ENCODE measurements at places on chromosomes 2 and 18.

GRCh38 chr2:37827911-37828511 is 97.1 kb upstream of the RMDN2 start:
- DNase-seq: no peak

- DNase-seq: peak; percentile 40
These were observed 43.3 kb downstream of the PLB1 start for GRCh38 chr2:28539118-28539541.

DNA sequence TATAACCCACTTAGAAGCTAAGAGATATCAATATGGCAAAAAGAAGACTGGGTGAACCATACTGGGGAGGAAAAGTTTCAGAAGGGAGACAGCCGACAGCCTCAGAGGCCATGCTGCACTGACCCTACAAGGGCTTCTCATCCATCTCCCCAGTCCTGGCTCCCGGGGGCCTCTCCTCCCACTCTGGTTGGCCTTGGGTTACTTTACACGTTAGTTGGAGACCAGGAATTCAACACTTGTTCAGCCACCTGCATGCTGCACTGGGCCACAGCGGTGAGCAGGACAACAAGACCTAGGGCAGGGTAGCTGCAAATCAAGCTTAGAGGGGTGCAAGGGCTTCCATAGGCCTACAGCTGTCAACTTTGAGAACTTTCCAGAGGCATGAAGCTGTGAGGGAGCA is 28.6 kb upstream of the IL1R2 start:
- no peak for DNase-seq

GRCh38 chr18:62461591-62461990 is 61.2 kb upstream of the ZCCHC2 start:
- no peak for DNase-seq

DNA sequence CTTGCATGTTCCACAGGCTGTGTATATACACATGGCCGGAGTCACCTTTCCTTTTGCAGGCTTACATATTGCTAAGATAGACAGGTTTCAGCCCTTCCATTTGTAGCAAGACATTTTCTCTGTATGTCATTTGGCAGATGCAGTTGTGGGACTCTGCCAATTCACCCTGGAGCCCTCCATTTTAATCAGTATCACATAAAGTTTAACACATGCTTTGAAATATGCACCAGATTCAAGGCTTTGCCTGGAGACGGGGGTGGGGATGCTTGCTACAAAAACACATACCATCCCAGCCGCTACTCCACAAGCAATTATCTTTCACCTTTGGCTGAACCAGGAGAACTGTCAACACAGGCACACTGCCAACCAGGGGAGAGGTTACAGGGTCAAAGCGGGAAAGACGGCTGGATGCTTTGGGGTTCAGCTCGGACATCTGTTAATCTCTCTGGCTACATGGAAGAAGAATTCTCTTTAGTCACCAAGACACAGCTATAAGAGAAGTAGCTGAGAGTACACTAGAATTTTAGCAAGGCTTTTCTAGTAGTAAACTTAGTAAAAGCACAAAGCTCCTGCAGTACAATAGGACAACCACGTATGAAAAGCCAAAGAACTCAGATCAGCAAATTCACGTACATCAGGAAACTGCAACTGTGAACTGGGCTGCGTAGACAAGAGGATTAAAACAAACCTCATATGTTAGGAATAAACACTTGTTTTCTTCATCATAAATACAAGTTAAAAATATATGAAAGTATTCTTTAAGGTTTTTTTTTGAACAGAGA is 130.9 kb downstream of the EXOC6B start:
- no peak for DNase-seq

- peak; percentile 60 for DNase-seq
These were observed 133.4 kb downstream of the INSIG2 start for GRCh38 chr2:118221536-118222272.

DNA sequence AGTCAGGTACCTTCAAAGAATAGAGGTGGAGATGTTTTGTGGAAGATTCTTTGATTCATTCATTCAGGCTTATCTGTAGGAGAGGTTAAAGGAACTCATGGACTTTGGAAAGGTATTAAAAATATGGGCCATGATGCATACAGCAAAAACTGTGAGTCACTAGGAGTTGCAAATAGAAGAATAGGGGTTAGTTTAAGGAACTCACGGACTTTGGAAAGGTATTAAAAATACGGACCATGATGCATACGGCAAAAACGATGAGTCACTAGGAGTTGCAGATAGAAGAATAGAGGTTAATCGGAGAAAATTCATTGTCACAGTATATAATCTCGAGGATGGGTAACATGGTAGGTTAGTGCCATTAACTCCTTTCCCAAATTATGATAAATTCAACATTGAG is 41.2 kb downstream of the SLC9A2 start:
- DNase-seq: no peak

DNA sequence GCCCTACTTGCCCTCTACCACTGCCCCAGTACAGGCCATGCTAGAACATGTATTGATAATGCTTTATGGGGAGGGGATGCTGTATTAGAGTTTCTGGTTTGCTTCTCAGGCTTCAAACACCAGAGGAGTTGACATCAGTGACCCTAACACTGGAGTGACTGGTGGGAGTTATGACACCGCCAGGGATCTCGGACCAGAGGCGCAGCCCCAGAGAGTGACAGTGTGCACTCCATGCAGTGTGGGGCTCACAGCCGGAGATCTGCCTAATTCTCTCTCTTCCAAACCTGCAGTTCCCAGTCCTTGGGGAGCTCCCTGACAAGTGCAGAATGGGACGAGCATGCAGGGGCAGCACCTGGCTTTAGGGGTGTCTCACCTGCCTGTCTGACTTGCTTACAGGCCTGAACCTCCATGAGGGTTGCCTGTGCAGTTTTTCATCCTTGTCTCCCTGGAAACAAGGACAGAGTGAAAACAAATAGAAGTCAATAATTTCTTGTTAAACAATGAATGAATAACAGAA is 244.9 kb upstream of the MYT1L start:
- no peak for DNase-seq

- DNase-seq: no peak
These were observed 253.0 kb upstream of the NCKAP5 start for GRCh38 chr2:133821107-133821760.

DNA sequence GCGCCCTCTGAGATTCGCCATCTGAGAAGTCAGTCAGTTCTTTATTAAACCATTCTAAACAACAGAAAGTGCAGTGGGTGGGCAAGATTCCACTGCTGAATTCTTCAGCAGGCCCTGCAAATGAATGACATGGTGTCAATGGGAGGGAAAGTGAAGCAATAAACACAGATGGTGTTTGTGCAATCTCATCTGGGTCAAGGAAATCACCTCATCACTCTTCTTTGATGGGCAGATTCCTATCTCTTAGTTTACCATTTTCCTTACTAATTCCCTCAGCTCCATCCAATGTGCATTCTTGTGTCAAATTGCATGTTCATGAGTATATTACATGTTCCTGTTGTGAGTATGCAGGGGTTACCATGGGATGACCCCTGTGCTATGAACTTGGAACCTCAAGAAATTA is 100.7 kb upstream of the CYP1B1 start:
- no peak for DNase-seq

DNA sequence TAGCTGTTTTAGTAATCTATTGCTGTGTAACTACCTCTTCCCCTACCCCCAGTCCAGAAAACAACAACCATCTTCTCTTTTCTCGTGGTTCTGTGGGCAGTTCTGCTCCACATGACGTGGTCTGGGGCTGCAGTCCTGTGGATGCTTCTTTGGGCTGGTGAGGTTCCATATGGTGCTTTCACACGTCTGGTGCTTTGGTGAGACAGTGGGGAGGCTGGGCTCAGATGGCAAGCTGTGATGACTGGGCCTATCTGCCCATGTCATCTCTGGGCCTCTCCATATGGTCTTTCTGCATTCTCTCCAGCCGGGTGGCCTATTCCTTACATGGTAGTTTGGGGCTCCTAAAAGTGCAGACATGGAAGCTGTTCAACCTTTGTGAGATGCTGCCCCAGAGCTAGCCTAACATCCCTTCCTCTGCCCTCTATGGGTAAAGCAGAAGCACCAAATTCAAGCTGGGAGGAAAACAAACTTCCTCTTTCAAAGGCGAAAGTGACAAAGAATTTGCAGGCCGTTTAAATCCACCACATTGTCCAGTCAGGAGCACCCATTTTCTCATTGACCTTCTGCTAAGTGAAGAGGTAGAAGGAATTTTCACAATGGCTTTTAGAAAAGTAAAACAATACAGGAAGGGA is 68.3 kb upstream of the IL1R1 start:
- no peak for DNase-seq

DNA sequence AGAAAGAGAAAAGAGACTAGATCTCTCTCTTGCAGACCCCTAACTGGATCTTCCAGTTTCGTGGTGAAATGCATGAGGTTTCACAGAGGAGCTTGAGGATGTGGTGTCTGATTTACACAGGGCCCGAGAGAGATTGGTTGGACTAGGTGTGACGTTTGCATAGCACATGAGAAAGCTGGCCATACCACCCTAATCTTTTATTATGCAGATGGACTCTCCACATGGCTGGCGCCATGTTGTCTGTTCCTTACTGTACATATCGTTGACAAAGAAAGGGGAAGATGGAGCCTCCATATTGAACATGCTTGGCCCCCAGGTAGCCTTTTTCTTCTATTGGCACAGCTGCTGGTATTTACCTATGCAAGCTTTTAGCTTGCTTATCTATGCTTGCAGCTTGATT is 27.5 kb upstream of the PGAP1 start:
- no peak for DNase-seq

GRCh38 chr2:190615555-190616200 is 33.2 kb upstream of the NAB1 start:
- no peak for DNase-seq

- DNase-seq: no peak
These were observed 132.1 kb downstream of the COL6A3 start for GRCh38 chr2:237281836-237282306.

DNA sequence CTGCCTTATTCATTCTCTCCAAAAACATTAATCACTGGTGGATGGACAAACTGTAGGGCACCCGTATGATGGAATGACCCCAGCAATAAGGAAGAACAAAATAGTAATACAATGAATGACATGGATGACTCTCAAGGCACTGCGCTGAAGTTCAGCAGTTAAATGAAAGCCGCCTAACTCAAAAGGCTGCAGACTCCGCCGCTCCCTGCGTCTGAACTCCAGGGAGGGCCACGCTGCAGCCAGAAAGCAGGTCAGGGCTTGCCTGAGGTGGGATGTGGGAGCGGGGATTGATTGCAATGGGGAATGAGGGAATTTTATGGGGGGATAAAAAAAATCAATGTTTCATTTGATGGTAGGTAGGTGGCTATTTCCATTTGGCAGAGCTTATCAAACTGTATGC is 86.5 kb upstream of the LAPTM4A start:
- no peak for DNase-seq

GRCh38 chr2:231563378-231563961 is 29.2 kb upstream of the TEX44 start:
- DNase-seq: peak; percentile 68

DNA sequence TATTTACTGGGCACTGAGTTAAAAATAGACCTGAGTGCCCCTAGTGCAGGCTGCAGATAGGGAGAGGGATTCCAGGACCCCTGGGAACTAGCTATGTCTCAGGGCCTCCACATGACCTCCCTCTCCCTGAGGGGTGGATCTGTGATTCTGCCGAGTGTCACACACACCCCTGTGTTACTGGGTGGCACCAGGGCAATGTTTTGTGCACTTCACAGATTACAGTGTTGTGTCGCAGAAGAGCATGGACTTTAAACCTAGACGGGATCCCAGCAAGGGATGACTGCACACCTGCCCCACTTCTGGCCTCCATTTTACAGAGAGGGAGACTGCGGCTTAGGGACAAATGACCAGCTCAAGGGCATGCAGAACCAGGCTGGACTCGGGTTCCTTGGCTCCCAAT is 65.6 kb downstream of the ZFP36L2 start:
- DNase-seq: no peak

- DNase-seq: no peak
These were observed 675 bp upstream of the SPIRE1 start for GRCh38 chr18:12658426-12659138.

DNA sequence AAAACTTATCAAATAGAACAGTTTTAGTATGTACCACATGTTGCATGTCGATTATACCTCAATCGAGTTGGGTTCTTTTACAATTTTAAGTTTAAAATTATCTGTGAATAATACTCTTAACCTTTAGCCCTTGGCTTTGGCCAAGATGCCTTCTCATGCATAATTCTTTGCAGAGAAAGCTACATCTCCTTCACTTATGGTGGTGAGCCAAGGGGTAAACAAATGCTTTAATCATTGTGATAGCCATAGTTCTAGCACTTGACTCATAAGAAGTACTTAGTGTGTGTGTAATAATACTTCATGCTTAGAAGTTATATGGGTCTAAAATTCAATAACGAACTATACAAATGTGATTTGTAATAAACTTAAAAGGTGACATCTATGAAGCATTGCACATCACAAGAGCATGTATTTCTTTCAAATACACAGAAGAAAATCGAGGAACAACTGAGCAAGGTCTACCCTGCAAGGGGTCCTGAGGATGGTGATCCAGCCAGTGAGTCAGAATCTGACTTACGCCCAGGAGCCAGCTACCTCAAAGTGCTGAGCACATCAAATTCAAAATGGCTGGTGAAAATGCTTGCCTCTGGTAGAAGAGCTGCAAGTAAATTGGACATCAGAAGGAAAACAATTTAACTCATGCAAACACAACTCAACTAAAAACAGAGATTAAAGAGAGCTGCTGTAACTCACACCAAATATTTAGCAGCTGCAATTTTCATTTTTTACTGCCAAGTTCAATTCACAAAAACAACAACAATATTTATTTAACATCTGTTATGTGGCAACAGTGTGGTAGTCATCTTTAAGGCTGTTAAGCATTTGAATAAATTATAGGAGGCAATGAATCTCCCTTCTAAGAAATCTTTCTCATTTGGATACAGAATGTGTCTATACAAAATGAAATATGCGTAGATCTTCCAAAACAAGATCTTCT is 23.8 kb upstream of the TTC39C start:
- no peak for DNase-seq

- DNase-seq: no peak
These were observed 79.7 kb downstream of the HS1BP3 start for GRCh38 chr2:20571231-20571630.

DNA sequence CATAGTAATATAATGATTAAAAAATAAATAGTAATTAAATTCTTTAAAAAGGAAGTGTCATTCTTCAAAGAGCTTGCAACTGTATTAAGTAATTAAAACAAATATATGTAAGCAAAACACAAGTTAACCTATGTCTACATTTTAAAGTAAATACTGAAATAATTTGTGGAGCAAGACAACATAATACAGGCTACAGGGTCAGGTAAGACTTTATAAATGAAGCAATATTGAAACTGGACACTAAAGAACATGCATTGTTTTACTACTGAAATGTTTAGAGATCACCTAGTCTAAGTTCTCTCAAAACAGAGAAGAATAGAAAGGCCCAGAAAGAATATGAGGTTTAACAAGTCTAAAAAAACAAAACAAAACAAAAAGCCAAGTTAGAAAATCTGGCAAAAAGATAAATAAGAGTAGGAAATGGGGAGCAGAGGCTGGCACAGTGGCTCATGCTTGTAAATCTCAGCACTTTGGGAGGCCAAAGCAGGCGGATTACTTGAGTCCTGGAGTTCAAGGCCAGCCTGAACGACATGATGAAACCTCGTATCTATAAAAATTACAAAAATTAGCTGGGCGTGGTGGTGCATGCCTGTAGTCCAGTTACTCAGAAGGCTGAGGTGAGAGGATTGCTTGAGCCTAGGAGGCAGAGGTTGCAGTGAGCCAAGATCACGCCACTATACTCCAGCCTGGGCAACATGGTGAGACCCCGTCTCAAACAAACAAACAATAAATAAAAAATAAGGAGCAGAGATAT is 34.4 kb downstream of the VPS54 start:
- no peak for DNase-seq

Measured in OCI-LY7 (cell line).